ENCODE measurements at places on chromosomes 1 and 21.

DNA sequence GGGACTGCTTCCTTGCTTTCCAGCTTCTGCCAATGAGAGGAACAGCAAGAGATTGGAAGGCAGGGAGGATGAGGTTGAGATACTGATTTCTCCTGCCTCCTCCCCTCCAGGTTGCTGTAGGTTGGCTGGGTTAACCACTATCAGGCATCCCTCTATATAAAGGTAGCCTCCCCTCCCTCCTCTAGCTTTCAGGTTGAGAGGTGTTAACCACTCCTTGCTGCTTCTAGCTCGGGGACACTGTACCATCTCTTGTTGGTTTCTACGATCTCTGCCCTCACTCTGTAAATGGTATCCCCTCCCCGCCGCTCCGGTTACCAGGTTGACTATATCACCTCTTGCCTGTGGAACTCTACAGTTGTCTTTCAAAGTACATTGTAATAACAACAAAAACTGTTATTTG lies 16.7 kb downstream of the LPAR3 start:
- no peak for DNase-seq

DNA sequence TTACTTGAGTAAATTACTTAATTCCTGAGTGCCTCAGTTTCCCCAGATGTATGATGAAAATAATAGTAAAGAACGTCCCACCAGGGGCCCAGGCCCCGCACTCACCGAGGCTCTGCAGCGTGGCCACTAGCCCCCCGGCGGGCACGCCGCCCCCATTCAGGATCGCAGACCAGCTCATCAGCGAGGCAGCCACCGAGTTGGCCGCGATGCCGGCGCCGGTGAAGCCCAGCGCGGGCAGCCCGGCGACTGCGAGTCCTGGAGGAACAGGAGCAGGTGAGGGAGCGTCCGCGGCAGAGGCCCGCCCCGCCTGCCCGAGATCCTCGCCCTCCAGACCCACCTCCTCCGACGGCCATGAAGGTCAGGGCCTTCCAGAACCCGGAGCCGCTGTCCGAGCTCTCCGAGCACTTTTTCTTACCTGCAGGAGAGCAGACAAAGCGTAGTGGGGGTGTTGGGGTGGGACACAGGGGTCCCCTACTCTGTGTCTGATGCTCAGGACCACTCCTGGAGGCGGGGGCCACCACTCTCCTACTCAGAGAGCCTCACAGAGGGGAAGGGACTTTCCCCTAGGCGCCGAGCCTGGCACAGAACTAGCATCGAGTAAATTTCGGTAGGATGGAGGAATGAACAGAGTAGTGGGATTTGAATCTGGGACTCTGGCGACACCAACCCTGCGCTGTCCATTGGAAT lies 3.7 kb downstream of the IFI6 start:
- DNase-seq = no peak

DNA sequence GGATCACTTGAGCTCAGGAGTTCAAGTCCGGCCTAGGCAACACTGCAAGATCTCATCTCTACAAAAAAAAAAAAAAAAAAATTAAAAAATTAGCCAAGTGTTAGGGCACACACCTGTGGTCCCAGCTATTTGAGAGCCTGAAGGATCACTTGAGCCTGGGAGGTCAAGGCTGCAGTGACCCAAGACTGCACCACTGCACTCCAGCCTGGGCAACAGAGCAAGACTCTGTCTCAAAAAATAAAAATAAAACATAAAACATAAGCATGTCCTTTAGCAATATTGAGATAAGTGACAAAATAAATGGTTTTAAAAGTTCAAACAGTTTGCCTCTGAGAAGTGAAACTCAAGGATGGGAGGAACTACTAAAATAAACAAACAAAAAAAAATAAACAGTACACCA lies 101.2 kb downstream of the RERE start:
- no peak for DNase-seq

GRCh38 chr1:12654004-12654567 lies 10.2 kb downstream of the AADACL4 start:
- DNase-seq = no peak

- DNase-seq = no peak
Observed at GRCh38 chr1:117644696-117645311, 39.0 kb downstream of the TENT5C start.

GRCh38 chr1:46991083-46991923 lies 32.2 kb upstream of the CYP4X1 start:
- DNase-seq = no peak

DNA sequence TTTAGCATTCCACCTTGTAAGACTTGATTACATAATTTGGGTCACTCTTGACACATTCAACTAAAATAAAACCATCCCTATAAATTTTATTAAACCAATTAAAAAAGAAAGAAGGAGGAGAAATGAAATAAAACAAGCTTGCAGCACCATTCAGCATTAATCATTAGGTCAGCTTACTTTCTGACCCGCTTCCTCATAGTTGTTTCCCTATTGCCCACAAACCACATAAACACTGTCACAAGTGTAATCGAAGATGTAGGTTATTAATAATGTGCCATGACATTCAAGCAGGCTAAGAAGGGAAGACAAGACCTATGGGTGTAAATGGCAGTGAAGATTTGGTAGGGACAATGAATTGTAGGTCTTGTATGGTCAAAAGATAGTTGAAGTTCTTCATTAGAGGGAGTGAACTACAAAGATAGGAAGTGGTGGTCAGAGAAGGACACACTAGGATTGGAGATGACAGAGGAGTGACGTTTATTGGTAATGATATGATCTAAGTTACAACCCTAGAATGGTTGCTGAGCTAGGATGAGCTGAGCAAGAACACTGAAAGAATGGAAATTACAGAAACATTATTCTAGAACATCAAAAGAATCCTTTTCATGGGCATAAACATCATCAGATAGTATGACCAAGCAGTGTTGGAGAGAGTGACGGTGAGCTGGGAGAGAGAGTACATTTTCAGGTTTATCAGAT lies 231.5 kb downstream of the KCNT2 start:
- DNase-seq = no peak

DNA sequence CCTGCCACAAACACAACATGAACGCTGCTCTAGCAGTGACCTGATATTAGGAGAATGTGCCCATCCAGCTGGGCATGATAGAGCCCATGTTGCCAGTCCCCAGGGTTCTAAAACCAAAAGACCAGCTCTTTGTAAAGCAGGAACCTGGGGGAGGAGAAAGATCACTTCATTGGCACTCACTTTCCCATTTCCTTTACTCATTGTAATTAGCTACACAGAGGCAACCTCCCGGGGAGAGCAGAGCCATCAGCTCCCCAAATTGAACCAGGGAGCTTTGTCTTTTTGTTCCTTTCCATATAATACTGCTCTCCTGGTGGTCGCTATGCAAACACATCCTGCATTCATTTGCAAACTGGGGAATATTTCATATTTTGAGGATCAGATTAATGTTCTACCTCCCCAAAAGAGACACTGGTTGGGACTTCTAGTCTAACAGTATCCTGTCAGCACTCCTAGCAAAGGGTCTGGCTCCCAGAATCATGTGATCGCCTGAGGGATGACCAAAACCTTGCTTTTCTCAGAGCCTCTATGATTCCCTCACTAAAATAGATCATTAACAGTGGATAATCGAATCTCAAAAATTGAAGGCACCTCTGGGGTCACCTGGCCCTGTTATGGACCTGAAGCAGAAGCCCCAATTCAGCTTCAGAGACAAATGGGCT lies 76.7 kb upstream of the CD1D start:
- DNase-seq = no peak

DNA sequence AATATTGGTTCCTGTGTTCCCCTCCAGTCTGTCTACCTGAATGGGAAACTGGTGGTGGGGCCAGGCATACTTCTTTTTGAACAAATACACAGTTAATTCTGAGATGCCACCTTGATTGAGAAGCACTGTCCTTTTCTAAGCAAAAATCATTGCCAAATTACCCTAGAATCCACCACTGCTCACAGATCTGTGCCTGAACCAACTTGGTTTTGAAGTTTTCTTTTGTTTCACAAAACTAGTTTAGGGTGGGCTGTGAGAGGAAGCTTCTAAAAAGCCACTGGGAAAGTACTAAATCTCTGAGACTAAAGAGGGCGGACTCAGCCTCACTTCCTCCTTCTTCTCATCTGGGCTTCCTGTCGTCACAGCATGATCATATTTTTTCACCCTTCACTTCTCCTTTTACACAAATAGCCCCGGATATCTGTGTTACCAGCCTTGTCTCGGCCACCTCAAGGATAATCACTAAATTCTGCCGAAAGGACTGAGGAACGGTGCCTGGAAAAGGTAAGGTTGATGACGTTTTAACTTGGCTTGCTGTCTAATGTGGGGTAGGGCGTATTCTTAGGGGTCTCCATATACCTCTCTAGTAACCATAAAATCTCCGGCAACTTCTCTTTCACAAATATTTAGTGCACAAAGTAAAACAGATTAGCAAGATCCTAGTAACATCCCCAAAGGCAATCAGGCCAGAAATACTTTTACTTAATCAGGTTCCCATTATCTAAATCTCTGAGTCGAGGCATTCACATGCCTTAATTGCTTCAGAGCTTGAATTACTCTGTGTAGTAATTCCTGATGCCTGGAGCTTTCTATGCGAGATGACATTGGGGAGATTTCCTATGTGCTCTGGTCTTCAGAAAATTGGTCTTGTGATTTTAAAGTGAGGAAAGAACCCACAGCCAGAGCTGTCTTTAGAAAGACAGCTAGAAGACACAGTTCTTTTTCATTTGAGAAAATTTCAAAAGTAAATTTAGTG lies at the start of gene CD53:
TSS of gene CD53 (plus strand) at position 404 of the 976 bp plus-strand sequence. CDS start 18,261 bp downstream, outside the sequence.
- no peak for DNase-seq

DNA sequence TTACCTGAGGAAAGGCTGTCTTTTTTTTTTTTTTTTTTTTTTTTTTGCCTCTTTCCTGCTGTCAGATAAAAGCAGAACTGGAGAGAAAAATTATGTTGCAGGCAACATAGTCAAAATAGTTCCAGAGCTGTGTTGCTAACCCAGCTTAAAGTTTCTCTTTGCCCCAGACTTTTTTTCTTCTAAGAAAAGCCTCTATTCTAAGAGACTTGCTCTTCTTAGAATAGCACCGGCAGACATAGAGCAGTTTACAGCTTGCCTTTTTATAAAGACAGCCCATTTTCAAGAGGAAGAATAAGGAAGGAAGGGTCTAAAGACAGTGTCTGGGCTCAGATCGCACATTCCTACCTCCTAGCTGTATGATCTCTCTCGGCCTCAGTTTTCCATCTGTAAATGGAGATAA lies 88.7 kb downstream of the TENT5C start:
- no peak for DNase-seq

GRCh38 chr21:43733529-43734071 lies 14.7 kb downstream of the PDXK start:
- no peak for DNase-seq

DNA sequence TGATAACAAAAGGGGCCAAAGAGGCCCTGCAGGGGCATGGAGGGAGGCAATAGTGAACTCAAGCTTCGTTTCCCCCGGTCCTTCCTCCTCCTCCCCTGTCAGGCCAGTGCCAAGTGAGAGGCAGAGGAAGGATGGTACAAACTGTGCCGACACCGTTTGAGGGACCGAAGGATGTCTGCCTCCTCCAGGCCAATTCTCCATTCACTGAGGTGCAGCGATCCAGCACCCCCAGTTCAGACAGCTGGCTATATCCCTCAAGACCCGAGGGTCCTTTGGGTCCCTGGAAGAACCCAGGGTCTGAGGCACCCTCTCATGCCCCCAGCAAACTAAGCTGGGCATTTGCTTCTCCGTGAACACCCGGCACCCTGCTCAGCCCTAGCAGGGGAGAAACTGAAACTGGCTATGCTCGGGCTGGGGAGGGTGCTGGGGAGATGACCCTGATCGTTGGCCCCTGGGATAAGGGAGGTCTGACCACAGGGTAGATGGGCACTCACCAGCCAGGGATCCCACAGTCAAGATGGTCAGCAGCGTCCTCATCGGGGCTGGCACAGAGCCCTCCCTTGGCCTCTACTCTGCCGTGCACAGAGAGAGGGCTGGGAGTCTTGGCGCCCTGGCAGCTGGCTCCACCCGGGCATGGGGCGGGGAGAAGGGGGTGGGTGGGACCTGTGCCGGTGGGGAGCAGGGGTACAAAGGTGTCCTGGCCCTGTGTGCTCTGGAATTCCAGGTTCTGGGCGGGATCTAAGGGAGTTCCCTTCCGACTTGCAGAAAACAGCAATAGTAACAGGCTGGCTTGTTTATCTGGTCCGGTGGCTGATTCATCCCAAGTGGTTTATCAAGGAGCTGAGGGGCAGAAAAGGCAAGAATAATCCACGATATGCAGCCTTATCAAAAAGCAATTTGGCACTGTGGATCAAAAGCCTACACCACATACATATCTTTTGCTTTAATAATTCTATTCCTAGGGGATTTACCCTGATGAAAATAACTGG lies at the start of gene IL22RA1:
TSS of gene IL22RA1 (minus strand) at position 595 of the 989 bp plus-strand sequence. CDS start at position 537, 58 bp downstream.
- DNase-seq = no peak

- no peak for DNase-seq
Observed at GRCh38 chr1:8598783-8599182, 218.7 kb downstream of the RERE start.

DNA sequence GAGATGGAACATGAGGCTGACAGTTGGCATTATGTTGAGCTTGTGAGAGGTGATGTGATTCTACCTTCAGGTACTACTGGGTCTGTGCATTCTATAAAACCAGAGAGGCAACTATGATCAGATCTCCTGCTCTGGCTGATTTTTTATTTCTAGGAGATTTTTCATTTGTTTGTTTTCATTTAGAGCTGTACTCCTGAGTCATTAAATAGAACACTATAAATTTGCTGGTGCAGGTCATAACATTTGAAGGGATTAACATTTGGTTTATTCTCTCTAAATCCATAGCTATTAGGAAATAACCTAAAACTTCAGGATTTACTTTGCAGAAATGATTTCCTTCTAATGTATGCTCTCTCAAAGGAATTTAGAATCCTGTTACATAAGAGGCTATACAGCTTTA lies 42.9 kb downstream of the MAGI3 start:
- DNase-seq = no peak

DNA sequence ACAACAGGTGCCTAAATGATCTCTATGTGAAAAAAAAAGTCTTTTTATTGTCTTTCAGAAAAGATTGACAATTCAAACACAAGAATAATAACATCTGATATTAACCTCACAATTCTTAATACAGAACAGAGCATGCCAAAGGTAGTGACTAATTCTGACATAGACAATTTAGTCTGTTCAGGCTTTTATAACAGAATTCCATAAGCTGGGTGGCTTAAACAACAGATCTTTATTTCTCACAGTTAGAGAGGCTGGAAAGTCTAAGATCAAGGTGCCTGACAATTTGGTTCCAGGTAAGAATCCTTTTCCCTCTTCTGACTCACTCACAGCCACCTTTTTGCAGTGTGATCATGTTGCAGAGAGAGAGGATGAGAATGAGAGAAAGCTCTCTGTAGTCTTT lies 27.0 kb downstream of the DPYD start:
- no peak for DNase-seq

GRCh38 chr21:22343721-22344120 lies 1345.5 kb downstream of the NCAM2 start:
- no peak for DNase-seq

DNA sequence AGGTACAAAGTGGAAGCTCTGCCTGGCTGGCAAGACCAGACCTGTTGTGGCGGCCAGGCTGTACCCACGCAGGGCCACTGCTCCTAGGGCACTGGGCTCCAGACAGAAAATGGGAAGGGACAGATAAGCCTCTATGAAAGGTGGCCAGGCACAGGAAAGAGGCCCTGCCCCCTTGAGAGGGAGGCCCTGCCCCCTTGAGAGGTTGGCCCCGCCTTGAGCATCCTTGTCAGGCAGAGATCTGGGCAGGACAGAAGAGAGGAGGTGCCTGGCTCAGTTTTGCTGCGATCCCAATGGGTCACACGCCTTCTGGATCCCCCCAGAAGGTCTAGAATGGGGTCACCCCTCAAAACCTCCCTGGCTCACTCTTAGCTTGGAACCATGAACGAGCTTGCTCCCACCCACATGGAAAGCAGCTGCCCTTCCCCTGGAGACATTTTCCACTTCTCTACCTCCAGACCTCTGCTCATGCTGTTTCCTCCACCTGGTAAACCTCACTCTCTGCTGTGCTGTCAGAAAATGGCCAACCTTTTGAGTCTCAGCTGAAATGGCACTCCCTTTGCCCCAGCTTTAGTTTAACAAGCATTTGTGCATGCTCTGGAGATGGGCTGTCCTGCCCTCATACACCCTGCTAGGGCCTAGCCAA lies 17.5 kb upstream of the ECE1 start:
- DNase-seq = no peak

Data from brain pericyte (primary cell).